ENCODE measurements at places on chromosomes 6 and 20. TPM values are rescaled to one million over a fixed set of nuclear protein-coding genes. Genes with fewer than 3 reads are reported as not detected.

GRCh38 chr20:57467742-57468141, 57.2 kb downstream of the CTCFL start:
- DNase-seq: no peak

GRCh38 chr6:96450082-96450769, 71.4 kb upstream of the UFL1 start:
- peak; percentile 52 for DNase-seq

GRCh38 chr6:105332576-105332975, 70.3 kb downstream of the PREP start:
- DNase-seq: no peak

DNA sequence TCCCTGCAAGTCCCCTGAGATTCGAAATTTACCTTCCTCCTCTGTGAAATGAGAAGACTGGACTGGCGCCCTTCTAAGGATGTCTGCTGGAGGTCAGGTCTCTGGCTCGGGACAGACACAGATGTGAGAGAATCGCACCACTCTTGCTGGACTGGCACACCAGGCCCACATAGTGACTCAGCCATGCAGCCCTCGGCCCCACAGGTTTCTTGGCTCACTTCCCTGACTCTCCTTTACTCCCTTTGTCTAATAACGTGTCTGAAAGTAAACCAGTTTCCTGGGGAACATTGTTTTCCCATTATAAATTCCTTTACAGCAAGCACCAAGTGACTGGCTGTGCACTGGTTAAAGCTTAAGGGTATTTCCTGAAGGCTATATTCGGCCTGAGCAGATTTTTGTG, 106.7 kb upstream of the PLEKHG1 start:
- DNase-seq: no peak

GRCh38 chr20:41214666-41215065, 77.3 kb downstream of the PLCG1 start:
- DNase-seq: no peak

DNA sequence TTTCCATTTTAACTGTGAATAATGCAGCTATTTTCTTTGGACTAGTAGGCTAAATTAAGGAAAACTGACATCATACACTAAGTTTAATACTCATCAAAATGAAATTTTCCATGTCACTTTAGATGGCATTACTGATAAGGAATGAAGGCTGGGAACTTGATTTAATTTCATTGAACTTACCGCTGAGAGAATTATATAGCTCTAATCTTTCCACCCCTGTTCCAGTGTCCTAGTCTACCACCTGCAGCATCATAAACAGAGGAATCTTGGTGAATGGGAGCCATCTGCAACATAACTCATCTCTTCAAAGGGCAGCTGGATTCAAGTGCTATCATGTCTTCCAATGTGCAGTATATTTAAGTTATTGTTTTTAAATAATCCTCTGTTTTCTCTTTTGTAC, 1395.2 kb downstream of the EPHA7 start:
- DNase-seq: no peak

GRCh38 chr6:149851461-149852110, 12.6 kb downstream of the LRP11 start:
- no peak for DNase-seq

GRCh38 chr20:19699180-19699971, 58.7 kb upstream of the RIN2 start:
- no peak for DNase-seq

GRCh38 chr6:22152841-22153240, 144.0 kb downstream of the PRL start:
- DNase-seq: no peak

GRCh38 chr6:145534989-145535388, 200.3 kb downstream of the EPM2A start:
- no peak for DNase-seq

- DNase-seq: no peak
These were observed 2.2 kb upstream of the ACAT2 start for GRCh38 chr6:159759645-159760044.

DNA sequence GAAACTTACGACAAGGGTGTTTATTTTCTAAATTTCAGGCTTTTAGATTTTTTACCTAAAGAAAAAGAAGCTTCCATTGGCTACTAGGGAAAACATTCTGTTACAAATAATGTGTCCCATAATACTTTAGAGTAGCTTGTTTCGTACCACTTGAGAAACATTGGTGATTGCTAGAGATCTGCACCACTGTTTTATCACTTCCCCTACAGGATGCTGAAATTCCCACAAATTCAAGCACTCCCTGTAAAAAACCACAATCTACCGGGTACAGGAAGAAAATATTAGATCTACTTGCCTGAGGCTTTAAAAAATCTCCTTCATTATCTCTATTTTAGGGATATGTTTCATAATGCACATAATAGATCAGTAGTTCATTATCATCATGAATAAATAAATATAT, 29.9 kb downstream of the SEL1L2 start:
- DNase-seq: no peak

GRCh38 chr6:27829453-27830211, 82.6 kb downstream of the OR2B2 start:
- no peak for DNase-seq

DNA sequence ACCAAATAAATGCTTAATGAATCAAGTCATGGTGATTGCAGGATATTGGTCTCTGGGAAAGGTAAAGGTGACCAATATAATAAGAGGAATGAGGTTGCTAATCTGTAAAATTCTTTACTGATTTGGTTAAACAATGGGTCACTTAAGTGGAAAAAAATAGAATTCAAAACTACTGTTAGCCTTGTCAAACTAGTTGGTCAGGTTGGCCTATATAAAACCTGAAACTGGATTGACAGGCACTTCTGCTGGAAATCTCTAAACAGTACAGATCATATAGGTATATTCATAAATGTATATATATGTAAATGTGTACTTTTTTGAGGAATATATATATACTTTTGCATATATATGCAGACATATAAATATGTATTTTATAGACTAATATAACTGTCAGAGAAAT, 19.7 kb downstream of the PLCB4 start:
- DNase-seq: no peak

GRCh38 chr6:79832723-79833122, 114.6 kb downstream of the ELOVL4 start:
- no peak for DNase-seq

KCNK16 gene
- polyA plus RNA-seq: not detected

FLRT3 gene
- polyA plus RNA-seq: 11.1 TPM

DDO gene
- polyA plus RNA-seq: 0.95 TPM

ASIP gene
- 0.63 TPM for polyA plus RNA-seq

PRPH2 gene
- 2.6 TPM for polyA plus RNA-seq

FUCA2 gene
- 23.7 TPM for polyA plus RNA-seq

PSORS1C2 gene
- not detected for polyA plus RNA-seq

TPD52L1 gene
- 46.1 TPM for polyA plus RNA-seq

CRISP2 gene
- polyA plus RNA-seq: not detected

NOP56 gene
- polyA plus RNA-seq: 153 TPM
